ENCODE measurements at places on chromosomes 2 and 18. TPM values are rescaled to one million over a fixed set of nuclear protein-coding genes. Genes with fewer than 3 reads are reported as not detected.

GRCh38 chr2:196330645-196331044 is 159.3 kb upstream of the STK17B start:
- DNase-seq: no peak

- no peak for DNase-seq
Observed at GRCh38 chr2:159573846-159574606, 42.3 kb downstream of the BAZ2B start.

DNA sequence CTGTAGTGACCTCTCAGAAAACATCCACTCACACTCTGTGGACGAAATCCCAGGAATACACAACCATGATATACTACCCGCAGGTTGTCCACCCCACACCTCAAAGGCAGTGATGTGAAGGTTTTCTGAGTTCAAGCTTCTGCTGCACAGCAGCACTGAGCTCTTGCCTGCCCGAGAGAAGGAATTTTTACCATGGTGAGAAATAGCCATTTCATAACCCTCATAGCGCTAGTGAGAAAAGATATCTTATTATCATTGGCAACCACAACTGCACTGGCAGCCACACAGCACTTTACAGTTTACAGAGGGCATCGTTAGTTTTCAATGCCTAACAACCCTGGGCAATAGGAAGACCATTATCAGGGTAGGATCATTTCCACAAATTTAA is 36.9 kb downstream of the NAPG start:
- no peak for DNase-seq

The SERPINB11 gene
- total RNA-seq: not detected

- no peak for DNase-seq
Observed at GRCh38 chr18:33616556-33616955, 38.5 kb downstream of the ASXL3 start.

The IGFBP5 gene
- total RNA-seq: 64.0 TPM

DNA sequence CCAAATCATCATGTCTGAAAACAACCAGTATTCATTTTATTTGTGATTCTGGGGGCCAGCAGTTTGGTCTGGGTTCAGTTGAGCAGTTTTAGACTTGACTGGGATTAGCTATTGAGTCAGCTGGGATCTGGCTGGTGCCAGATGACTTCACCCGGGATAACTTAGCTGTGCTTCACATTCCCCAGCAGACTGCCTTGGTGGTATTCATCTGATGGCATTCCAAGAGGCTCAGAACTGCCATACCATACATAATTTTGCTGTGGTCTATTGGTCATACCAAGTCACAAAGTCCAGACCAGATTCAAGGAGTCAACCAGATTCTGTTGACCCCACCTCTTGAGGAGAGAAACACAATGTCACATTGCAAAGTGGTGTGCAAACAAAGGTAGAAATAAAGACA is 7.8 kb upstream of the FSHR start:
- no peak for DNase-seq

DNA sequence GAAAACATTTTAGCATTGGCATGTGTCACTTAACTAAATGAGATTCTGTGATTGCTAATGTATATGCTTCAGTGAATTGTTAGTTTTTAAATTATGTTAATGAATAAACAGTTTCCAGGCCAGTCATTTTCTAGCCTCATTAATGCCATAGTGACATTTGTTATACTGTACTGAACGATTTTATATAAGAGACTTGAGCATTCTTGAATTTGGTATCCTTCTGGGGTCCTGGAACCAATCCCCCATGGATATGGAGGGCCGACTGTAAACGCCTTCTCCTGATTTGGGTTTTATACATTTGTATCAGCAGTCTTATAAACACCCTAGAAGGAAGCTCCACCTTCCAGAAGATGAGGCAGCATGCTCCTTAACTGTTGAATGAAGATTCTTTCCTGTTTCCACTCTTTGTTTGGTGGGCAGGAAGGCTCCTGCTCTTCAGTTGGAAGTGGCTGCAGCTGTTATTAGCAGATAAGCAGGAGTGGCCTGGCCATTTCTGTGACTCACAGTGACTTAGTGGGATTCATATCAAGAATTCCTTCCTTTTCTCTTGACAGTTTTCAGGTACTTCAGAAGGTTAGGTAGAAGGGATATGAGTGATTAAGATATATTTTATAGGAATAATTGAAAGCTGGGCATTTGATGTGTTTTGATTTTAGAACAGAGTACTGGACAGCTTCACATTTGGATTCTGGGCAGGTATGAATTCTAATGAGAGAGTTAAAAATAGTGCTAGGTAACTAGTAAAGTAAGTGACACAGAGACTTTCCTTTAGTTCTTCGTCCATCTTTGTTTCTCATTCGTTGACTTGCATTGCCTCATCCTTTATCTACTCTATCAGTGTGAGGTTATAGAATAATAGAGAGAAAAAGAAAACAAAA is 124.9 kb downstream of the PLCL1 start:
- no peak for DNase-seq

The ACKR3 gene
- not detected for total RNA-seq

DNA sequence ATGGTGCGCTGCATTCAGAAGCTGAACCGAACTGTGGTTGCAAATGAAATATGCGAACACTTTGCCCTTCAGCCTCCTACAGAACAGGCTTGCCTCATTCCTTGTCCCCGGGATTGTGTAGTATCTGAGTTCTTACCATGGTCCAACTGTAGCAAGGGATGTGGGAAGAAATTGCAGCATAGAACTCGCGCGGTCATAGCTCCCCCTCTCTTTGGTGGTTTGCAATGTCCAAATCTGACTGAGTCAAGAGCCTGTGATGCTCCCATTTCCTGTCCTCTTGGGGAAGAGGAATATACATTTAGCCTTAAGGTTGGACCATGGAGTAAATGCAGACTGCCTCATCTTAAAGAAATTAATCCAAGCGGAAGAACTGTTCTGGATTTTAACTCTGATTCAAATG is 291.4 kb downstream of the THSD7B start:
- no peak for DNase-seq

The PTRHD1 gene
- 30.6 TPM for total RNA-seq

DNA sequence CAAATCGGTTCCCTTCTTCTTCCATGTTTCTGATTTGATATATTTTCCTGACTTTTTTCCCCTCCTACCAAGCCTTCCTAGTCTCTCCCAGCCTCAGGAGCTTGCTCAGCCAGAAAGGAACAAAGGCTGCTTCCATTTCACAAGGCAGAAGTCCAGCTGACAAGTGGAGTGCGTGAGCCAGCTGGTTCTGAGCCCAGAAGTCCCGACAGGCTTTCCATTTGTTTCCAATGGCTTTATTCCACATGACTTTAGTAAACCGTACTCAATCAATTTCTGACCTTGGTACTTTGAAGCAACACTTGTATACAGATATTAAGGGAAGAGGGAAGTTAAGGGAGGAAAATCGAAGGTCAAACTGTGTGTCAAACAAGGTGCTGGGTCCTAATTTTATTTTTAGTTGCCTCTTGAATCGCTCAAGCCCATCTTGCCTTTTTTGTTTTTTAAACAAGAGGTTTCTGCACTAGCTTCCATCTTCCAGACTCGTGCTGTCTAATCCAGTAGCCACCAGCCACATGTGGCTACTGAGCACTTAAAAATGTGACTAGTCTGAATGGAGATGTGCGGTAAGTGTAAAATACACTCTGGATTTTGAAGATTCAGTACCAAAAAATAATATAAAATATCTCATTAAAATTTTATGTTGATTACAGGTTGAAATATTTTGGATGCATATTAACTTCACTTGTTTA is 36.2 kb downstream of the WIPF1 start:
- no peak for DNase-seq

GRCh38 chr2:145020694-145021093 is 500.8 kb upstream of the ZEB2 start:
- no peak for DNase-seq

The MTA3 gene
- 33.4 TPM for total RNA-seq

- no peak for DNase-seq
Observed at GRCh38 chr2:206424134-206424533, 19.2 kb upstream of the ADAM23 start.

DNA sequence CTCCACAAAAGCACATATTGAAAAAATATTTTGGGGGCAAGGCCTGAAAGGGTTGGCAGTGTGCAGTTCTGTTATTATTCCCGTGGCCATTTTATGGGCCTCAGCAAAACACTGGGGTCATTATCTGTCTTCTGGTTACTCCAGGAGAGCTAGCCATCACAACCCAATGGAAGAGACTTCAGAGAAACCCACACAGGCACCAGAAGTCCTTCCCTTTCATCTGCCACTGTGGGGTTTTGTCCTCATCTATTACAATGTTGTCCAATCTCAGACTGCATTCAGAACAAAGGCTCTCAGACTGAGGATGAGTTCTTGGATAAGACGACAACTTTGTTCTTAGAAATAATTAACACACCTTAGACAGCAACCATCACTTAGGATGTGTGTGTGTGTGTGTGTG is 98.4 kb downstream of the PIEZO2 start:
- DNase-seq: no peak

DNA sequence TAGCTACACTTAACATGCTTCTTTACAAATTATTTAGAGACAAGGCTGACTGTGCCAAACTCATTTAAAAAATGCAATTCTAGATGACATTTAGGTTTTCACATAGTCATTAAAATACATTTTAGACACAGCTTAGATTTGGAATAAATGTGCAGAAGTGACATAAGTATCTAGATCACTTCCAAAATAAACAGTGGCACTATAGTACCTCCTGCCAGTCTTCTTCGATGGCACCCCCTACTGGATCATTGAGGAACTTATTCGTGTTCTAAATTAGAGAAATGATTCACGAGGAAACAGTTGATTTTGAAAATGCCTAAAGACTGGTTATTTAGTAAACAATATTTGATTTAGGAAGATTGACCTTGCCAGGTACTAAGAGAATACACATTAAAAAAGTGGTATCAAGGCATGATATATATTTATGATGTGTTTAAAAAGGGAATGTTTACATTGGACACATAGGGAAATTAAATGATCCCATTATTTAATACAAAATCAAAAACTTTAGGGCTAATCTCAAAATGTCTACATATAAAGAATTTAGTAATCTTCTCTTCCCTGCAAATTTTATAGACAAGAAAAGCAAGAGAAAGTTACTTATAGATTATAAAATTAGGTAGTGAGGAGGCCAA is 323.9 kb downstream of the XIRP2 start:
- DNase-seq: peak; percentile 45

DNA sequence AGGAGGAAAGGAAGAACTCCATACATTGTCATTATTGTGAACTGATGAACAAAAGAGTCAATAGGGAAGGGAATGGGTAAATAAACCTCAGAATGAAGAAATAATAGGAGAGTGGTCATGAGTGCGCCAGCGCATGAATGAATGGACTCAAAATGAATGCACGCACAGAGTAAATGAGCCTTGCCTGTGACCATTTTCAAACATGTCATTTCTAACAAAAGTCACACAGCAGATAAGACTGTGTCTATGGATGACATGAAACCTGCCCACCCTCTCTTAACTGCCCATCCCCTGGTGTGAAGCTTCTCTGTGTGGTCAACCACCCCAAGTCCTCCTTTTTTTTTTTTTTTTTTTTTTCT is 121.1 kb upstream of the TEX51 start:
- DNase-seq: no peak

The CAPN14 gene
- total RNA-seq: 0.08 TPM

DNA sequence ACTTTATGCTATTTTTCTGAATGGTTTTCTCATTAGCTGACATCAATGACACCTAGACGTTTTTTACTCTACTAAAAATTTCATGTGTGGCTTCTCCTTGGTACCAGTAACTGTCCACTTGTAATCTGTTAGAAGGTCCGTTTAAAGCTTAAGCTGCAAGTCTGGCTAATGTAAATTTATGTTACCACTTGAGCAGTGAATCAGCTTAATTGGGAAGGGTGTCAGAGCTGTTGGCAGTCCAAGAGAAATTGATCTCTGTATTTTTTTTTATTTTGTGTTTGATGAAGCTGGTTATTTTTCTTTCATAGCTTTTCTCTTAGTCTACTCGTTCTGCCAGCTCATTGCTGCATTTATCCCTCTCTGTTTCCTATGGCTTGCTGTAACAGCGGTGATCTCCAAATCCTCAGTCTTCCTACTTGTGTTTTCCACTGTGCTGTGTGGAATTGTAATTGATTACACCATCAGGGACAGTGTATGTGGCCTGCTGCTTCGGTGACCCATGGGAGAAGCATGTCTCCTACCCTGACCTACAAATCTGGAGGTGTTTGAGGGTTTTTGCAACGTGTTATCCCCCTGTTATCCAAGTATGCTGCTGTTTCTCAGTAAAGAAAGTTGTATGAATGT is 724.2 kb upstream of the REG3G start:
- DNase-seq: no peak

Data from HFFc6 (cell line).